ENCODE measurements at places on chromosomes 2 and 18.

GRCh38 chr18:34660572-34660971 is 49.5 kb upstream of the DTNA start:
- no peak for DNase-seq

GRCh38 chr2:234792621-234793022 is 159.2 kb upstream of the SH3BP4 start:
- no peak for DNase-seq

DNA sequence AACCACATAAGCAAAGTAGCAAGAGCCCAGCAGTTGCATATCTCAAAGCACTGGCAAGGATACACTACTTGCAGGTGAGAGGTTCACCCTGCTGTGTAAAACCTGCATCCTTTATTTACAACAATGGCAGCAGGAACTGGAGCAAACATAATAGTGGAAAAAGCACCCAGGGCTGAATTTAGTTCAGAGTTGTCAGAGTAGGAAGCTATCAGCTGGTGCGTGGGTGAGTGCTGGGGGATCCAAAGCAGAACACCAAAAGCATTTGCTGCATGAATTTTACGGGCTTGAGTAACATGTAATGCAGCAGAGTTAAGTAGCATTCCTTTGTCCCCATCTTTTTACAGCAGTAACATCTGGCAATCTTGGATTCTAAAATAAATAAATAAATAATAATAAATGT is 73.5 kb upstream of the SRD5A2 start:
- no peak for DNase-seq

GRCh38 chr2:3143602-3144001 is 234.0 kb downstream of the EIPR1 start:
- DNase-seq = no peak

GRCh38 chr2:129502781-129503180 is 476.7 kb upstream of the RAB6C start:
- no peak for DNase-seq

DNA sequence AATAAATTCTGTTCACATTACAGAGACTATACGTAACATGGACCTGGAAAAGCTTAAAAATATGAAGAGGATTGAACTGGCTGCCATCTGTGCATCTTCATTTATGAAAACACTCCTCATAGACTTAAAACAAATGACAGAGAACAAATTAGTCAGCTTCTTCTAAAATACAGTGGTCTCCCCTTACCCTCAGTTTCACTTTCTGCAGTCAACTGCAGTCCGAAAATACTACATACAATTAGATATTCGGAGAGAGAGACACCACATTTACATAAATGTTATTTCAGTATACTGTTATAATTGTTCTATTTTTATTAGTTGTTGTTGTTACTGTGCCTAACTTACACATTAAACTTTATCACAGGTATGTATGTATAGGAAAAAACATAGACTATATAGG is 6.5 kb downstream of the RNF103 start:
- no peak for DNase-seq

- DNase-seq = no peak
These were observed 3.4 kb downstream of the PXDN start for GRCh38 chr2:1740716-1741589.

Data from naive thymus-derived CD4-positive, alpha-beta T cell (primary cell).